ENCODE measurements at places on chromosomes 3 and 15.
A peak's percentile ranks its signal among the peaks of the same experiment; 100 is the strongest.

DNA sequence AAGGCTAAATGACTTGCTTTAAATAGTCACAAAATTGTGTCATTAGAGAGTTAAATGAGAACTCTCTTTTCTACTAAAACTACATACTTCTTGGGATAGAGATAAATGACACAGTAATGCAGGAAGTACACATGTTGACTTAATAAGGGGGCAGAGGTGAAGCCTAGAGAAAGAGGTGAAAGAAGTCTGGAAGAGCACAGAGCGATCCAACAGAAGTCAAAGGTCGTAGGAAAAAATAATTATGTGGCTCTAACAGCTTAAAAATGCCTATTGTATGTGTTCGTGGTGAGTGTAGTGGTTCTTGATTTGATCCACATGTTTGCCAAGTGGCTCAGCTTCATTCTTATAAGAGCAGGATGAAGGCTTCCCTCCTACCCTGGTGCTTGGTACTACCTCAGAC lies 61.7 kb downstream of the TMEM212 start:
- no peak for DNase-seq

GRCh38 chr3:174266476-174266875 lies 592.7 kb upstream of the NAALADL2 start:
- no peak for DNase-seq

DNA sequence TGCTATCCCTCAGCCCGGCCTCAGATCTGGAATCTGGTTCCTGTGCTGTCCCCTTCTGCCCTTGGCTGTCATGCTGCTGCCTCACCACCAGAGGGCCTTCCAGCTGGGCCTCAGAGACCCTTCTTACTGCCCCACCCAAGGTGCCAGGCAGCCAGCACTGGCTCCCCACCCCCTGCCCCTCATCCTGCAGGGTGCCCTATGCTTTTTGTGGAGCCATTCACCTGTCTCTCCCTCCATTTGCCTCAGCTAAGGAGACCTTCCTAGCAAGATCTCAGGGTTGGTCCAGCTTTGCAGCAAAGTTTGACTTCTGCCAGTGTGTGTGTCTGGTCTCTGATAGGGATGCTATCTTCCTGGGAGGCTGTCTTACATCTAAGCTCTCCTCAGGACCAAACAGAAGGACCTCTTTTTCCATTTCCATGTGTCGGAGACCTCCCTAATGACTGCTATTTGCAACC lies 1.9 kb upstream of the VWA5B2 start:
- peak; percentile 59 for DNase-seq

DNA sequence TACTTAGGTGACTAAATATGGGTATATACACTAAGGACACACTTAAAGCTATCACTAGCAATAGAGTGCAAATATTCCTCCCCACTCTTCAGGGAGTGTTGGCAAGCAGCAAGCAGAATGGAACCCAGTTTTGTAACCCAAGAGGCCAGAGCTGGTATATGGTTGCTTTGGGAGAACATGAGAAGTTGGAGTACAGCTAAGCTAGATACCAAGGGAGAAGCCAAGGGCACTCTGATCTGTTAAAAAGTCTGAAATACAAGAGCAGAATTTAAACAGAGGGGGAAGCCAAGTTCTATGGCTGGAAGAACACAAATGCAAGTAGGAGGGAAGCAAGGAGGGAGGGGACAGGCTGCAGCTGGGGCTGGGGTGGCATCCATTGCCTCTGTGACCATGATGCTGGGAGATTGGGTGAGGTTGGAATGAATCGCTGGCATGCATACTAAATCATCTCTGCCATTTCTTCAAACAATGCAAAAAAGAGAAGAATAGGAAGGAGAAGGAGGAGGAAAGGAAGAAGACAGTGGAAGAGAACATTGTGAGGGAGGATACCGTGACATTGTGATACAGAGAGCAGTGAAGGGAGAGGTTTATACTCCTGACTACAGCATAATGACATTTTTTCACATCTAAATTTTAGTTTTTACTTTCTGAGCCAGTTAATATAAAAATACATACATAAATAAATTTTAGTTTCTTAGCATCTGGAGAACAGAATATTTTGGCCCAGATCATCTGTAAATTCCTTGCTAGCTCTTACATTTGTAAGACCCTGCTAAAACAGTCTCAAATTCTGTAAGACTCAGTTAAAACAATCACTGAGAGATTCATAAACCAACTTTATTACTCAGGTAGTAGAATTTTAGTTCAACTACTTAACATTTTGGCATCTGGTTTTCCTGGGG lies 9.0 kb upstream of the ANXA2 start:
- no peak for DNase-seq

- DNase-seq: peak; percentile 58
Observed at GRCh38 chr15:23877502-23878412, 190.7 kb upstream of the NDN start.

DNA sequence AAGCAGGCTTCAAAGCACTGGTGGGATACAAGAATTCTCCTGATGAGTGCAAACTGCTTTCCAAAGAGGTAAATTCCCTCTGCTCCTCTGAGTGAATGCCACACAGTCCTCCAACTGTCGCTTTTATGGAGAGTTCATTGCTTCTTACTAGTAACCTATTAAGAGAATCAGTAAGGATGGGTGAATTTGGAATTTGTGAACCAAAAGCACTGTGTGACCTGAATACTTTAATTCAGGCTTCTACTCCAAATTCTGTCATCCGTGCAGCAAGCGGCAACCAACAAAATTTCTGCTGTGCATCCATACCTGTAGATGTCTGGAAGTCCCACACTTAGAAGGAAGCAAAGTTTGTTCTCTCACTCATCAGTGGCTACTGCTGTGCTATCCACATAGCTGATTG lies 66.7 kb upstream of the SNRK start:
- no peak for DNase-seq

DNA sequence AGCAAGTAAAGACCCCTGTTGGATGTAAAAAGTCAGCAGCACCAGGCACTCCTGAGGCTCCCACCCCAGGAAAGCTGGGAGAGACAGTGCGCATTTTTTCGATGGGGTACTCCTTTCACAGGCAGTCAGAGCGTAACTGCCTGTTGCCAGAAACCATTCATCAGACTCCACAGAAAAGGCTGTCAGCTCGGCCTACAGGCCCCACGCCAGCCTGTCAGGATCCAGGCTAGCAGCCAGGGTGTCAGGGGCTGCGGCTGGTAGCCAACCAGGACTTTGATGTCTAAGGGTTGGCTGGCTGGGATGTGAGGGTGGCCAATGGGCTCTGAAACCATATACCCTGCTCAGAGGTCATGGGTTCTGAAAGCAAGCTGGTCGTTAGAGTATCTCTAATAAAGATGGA lies 164.5 kb downstream of the WNT5A start:
- DNase-seq: no peak

DNA sequence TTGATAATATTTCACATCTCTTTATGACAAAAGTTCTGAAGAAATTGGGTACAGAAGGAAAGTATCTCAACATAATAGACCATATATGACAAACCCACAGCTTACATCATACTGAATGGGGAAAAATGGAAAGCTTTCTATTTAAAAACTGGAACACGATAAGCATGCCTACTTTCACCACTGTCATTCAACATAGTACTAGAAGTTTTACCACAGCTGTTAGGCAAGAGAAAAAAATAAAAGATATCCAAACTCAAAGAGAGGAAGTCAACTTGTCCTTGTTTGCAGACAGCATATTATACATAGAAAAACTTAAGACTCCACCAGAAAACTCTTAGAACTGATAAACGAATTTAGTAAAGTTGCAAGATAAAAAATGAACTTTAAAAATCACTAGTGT lies 40.3 kb downstream of the COPS2 start:
- no peak for DNase-seq

DNA sequence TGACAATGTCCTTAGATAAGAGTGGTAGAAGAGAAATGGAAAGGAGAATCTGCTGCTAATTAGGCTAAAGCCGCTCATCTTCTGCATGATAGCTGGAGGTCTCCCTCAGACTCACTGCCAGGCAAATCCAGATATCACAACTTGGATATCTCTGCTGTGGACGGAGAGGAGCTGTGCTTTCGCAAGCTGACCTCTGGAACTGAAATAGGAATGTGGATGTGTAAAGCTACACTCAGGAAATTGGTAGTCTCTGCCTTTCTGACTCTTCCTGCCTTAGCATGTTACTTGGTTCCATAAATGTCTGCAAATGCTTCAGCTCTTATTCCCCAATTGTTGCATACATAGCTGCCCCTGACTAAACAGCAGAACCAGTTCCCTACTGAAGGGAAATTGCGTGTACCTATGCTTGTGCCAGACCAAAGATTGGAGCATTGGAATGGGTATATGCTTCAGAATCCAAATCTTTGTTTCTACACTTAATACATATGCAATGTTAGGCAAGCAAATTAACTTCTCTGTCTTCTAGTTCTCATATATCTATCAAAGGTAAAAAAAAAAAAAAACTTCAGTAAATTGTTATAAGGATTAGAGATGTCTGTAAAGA lies 74.7 kb upstream of the ROBO2 start:
- DNase-seq: no peak

GRCh38 chr3:71219744-71220638 lies 363.5 kb downstream of the FOXP1 start:
- no peak for DNase-seq
